Posterior cingulate gyrus (tissue), 11 donors: ENCODE measurements at places on chromosomes 5 and 9.

DNA sequence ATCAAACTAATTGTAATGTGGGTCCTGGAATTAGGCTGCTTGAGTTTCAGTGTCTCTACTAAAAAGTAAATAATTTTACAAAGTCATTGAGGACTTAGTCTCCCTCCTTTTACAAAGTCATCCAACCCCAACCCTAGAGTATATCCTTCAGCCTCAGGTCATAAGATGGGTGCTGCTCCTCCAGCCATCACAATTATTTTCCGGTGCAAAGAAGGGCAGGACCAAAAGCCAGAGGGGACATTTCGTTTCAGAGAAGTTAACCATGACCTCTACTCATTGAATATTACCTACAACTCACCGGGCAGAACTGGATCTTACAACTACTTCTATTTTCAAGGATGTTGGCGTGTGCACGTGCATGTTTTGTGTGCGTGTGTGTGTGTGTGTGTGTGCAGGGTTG is 60.5 kb upstream of the TNFSF8 start:
- no peak for DNase-seq

DNA sequence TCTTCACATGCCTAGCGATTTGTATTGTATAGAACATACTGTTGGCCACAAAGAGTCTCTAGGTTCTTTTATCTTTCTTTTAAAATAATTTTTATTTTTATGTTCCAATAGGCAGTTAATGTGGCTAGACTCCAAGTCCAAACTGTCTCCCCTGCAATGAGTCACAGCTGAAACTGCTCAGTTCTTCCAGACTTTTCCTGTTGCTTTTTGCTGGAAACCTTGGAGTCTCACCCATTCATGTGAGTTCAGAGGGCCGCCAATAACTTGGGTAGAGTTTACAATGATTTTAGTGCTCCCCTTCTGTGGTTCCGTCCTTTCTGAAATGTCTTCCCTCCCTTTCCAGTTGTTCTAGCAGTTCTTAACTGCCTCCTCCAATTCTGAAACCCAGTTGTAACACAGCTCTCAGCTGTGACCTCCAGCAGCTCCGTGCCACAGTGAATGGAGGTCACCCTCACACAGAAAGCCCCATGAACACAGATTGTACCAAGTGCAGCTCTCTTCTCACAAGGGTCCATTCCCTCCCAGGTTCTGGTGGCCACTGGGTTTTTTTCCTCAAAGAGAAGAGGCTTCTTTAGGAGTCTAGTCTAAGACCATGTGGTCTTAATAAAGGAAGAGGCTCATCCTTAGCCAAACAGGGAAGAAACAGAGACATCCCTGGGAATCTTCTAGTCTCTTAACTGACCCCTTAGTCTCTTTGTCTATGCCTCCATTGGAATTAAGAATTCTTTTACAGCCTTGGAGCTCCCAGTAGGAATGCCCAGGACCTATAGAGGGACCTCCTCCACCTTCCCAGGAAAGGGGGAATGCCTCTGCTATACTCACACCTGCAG is 198.5 kb downstream of the SPOCK1 start:
- DNase-seq = no peak

GRCh38 chr5:669842-670395 is 23.2 kb downstream of the TPPP start:
- peak; percentile 84 for DNase-seq

GRCh38 chr9:38047301-38048251 is 21.5 kb downstream of the SHB start:
- DNase-seq = peak; percentile 52

GRCh38 chr9:131759017-131759647 is 19.3 kb upstream of the RAPGEF1 start:
- peak; percentile 50 for DNase-seq

DNA sequence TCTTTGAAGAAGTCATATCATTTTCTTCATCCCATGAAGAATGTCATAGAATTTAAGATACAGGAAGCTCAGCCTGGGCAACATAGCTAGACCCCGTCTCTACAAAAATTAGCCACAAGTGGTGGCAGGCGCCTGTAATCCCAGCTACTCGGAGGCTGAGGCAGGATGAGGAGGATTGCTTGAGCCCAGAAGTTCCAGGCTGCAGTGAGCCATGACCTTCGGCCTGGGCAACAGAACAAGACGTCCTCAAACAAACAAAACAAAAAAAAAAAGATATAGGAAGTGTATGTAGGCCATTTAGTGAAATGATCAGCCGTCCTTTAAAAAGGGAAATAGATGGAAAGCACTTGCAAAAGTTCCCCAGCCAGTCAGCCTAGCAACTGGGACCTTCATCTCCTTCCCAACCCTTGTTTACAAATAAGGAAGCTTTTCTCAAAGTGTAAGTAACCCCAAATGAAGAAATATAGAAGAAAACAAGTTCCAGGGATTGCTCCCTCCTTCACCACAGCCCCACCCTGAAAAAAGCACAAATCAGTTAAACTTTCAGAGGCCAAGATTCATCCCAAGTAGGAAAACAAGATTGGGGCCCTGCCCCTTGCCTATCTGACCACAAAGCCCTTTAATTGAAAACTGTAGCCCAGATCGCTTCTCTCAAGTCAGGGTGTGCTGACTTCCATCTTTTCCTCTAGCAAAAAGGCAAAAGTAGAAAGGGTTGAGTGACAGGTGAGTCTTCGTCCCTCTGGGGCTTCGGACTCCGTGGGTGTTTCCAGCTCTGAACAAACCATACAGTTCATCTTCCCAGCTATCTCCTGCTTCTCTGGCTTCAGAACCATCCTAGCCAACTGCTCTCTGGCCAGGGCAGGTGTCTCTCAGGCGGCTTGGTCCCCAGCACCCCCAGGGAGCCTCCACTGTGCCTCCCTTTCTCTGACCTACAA is 1.2 kb downstream of the SLC31A2 start:
- no peak for DNase-seq

DNA sequence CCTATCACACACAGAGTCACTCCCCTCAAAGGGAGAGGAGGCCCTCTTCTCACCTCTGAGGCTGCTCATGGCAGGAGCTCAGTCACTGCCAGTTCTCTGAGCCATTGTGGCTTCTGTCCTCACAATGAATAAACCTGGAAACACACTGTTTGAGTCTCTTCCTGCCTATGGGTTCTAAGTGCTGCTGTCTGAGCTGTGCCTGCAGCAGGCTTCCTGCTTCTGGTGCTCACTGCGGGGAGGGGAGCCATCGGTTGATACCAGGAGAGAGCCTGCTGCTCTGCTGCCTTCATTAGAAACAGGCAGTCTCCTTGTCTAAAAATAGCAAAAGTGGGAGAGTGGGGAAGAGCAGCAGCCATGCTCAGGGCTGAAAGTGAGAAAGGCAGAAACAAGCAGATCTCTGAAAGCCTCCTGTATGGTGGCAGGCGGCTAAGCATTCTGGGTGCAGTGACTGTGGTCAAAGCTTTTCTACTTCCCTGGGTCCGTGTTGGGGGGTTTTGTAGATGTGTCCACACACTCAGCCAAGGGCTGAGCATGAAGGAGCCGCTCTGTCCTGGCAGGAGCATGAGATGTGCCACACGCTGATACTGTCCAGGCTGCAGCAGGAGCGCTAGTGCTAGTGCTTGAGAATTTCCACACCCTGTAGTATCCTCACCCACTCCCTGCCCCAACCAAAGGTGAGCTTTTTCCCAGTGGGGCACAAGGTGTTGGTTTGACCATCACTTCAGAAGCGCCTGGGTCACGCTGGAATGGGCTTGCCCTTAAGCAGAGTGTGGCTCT is 34.2 kb downstream of the PRKACG start:
- DNase-seq = no peak

- DNase-seq = no peak
Measured at GRCh38 chr9:108056084-108056804, 566.7 kb upstream of the KLF4 start.

DNA sequence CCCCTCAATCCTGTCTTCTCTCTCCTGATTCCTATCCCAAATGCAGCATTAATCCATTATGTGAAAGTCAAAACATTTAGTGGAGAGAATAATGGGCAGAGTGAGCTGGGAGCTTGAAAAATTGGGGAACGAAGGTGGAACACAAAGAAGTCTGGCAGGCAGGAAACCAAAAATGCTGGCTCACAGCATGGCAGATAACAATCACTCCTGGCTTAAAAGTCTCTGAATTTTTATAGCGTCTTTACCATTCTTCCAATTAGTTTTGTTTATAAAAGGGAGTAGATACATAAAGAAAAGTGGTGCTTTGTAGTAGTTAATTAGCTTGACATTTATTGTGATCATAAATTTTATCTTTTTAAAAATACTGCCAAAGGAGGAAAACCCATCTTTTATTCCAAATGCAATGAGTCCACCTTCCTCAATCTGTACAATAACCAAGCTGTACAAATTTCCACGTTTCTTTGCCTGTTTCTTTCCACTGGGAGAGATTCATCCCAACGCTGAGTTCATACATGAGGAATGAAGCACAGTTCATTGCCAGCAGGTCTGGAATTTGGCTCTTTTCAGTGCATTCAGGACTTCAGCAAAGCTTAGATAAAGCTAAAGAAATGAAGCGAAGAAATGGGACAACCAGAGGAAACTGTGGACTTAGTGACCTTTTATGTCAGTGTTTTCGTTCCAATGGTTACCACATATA is 174.7 kb downstream of the HMHB1 start:
- DNase-seq = no peak

DNA sequence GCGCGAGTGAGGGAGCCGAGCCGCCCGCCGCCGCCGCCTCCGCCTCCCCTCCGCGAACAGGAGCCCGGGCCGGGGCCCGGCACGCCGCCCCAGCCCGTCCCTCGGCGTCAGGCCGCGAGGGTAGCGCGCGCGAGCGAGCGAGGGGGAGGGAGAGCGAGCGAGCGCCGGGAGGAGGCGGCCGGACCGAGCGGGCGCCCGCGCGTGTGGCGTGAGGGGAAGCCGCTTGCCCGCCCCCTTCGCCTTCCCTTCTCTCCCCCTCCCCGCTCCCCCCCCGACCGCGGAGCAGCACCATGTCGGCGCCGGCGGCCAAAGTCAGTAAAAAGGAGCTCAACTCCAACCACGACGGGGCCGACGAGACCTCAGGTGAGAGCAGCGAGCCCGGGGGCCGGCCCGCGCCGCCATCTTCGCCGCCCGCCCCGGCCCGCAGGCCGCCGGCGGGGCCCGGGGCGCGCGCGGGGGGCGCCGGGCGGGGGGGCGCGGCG is 312 bp downstream of the SET start:
- DNase-seq = peak; percentile 28

GRCh38 chr9:124879226-124879625 is 17.3 kb downstream of the ARPC5L start:
- no peak for DNase-seq

DNA sequence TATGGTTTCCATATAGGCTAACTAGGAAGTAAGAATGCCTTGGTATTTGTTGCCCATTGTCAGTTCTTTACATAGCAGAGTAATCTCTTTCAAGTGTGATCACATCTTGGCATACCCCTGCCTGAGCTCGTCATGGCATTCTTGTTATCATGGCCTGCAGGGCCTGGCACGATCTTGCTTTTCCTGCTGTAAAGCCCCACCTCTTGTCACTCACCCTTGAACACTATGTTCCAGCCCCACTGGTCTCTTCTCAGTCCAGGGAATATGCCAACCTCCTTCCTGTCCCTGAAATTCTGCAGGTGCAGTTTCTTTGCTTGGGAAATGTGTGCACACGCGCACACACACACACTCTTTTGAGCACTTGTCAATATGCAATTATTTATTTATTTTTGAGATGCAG is 250.2 kb upstream of the DMRT1 start:
- DNase-seq = no peak

- no peak for DNase-seq
Measured at GRCh38 chr5:151154931-151155774, 2.4 kb downstream of the ANXA6 start.

DNA sequence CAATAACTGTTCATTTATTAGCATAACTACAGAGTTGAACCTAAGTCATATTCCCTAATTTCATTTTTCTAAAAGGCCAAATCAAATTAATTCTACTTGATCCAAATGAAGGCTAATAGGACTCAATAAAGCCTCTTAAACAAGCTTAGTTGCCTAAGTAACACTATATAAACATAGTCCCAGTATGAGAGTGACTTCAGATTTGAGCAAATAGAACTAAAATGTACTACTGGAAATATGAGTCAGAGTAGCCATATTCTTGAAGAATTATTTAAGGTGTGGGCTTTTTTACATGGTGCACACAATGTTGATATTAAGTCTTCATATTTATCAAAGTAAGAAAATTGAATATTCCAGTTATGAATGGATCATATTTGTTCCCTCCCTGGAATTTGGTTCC is 872.3 kb downstream of the MAT2B start:
- DNase-seq = no peak

GRCh38 chr5:154311362-154311761 is 120.8 kb downstream of the GALNT10 start:
- no peak for DNase-seq

DNA sequence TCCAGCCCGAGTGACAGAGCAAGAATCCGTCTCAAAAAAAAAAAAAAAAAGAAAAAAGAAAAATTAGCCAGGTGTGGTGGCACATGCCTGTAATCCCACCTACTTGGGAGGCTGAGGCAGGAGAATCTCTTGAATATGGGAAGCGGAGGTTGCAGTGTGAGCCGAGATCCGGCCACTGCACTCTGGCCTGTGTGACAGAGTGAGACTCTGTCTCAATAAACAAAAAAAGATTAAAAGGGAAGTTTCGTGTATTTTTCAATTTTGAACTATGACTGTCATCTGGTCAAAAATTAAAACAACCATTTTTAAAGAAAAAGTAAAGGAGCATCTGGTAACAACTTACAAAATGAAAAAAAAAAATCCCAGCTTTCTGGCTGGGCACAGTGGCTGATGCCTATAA is 36.3 kb upstream of the PLIN2 start:
- no peak for DNase-seq

- DNase-seq = no peak
Measured at GRCh38 chr9:86854898-86855523, 92.3 kb downstream of the GAS1 start.

- peak; percentile 64 for DNase-seq
Measured at GRCh38 chr9:97847474-97848214, 5.4 kb upstream of the FOXE1 start.

DNA sequence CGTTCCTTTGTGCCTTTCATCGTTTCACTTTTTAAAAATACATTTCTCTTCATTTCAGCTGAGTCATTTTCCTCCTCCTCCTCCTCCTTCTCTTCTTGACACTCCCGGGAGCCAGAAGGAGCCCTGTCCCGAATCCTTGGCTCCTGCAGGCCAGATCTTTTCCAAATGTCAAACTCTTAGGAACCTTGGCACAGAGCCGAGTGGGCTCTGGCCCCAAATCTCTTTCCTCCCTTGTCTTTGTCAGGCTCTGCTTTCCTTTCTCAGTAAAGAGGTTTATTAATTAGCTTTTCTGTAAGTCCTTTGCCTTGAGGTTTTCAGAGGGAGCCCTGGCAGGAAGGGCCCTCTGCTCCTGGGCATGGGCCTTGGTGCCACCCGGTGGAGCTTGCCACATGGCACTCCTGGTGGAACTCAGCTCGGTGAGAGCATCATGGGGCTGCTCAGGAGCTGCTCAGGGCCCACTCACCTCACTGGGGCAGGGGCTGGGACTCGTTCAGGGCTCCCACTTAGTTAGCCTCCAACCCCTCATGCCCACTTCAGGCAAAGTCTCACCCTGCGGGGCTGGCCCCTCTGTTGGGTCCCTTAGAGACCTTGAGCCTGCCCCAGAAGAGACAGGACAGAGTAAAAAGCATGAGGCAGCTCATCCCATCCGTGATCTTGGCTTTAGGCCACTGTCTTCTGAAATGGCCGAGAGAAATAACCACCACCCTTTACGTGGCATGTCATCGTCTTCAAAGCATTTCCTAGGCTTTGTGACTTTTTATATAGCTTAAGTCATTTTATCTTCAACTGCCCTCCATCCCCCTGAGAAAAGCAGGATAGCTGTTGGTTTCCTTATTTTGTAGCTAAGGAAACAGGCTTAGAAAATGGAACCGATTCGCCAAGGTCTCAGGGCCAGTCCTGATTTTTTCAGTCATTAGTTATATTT is 17.1 kb downstream of the STC2 start:
- no peak for DNase-seq

GRCh38 chr5:86374611-86375010 is 243.1 kb upstream of the COX7C start:
- DNase-seq = no peak
